ENCODE measurements at places on chromosomes 5 and 9. TPM values are rescaled to one million over a fixed set of nuclear protein-coding genes. Genes with fewer than 3 reads are reported as not detected.

DNA sequence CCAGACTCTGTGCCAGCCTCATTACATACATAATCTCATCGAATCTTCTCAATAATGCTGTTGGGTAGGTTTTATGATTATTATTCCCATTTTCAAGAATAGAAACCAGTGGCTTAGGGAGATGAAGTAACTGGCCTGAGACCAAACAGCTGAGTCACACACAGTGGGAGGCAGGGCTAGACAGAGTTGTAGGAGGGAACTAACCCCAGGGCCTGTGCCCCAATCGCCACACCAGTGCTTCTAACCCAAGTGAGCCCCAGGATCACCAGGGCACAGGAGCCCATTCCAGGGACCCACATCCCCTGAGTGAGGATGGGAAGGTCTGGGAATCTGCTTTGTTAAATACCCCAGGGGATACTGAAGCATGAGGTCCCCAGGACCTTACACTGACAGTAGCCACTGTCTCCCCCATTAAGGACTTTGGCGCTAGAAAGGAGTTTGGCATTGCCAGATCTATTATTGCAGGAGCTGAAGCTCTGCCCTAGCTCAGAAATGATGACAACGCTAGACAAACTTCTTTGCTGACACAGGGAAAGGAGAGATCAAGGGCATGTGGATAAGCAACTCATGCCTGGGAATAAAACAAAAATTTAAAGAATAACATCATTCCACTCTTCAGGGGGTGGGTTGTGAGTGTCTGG lies 63.8 kb upstream of the PPARGC1B start:
- DNase-seq, result no peak

DNA sequence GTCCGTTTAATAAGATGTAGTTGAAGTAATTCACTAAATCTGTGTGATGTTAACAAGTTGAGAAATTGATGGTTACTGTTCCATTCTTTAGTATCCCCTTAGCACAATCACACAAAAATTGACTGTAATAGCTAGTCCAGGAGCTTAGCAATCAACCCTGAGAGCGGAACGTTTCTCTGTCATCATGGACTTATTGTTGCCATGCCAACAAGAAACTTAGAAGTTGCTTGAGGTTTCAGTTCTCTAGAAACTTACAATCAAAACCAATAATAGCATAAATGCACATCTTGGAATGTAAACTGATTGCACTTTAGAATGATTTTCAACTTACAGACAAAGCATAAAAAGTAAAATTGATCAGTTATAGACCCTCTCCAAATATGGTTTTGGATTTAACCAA lies 125.4 kb upstream of the ANKH start:
- peak; percentile 85 for DNase-seq

- DNase-seq, result no peak
Measured at GRCh38 chr9:71672573-71672972, 95.7 kb downstream of the CEMIP2 start.

The LMX1B gene
- polyA plus RNA-seq, result not detected

DNA sequence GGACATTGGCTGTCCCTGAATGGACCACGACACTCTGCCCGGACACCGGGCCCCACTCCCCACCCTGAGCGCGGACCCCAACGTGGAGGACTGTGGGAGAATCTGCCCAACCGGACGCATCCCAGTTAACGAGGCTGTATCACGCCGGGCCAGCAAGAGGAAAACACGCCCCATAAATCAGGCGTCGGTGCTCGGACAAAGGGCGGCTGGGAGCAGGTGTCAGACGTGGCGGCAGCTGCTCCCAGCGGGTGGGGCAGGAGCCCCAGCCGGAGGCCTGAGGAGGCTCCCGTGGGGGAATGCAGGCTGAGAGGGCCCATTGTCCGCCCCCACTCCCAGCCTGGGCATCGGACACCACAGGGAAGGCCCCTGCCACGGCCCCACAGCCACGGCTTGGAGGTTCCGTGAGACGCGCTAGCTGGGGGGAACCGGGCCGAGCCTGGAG lies 19.2 kb downstream of the NOTCH1 start:
- no peak for DNase-seq

The CDC25C gene
- polyA plus RNA-seq, result not detected

DNA sequence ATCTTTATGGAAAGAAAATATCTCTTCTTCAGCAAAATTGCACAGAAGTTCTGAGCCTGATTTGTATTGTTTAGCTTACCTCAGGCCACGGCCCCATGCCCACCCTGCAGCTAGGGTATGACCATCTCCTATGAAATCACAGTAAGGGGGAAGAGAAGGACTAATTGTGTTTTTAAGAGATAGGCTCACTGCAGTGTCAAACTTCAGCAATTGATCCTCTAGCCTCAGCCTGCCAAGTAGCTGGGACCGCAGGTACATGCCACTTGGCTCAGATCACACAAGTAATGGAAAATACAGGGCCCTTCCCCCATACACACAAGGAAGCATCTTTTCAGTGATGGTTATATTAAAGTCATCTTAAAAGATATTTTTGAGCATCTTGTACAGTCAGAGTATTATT lies 60.0 kb downstream of the DMAC1 start:
- DNase-seq, result no peak

DNA sequence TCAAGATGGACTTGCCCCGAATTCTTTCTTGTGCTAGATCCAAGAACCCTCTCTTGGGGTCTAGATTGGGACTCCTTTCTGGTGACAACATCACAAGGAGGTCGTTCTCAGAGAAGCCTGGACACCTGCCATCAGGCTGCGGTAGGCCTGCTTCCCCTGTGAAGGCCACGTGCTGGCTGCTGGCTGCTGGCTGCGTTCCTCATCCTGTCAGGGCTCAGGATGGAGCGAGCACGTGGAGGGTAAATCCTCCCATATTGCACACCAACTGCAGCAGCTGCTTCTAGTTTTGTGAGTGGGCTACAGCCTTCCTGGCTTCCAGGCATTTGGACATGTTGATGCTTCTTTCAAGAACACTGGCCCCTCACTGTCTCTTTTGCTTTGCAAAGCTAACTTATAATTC lies 95.6 kb downstream of the HSPA4 start:
- DNase-seq, result no peak

The SPATA31E1 gene
- not detected for polyA plus RNA-seq

Data from B cell (primary cell).